Activated CD4-positive, alpha-beta T cell treated with anti-CD3 and anti-CD28 coated beads, Interleukin-2, amount 50 U/mL, for 1 hour (primary cell): ENCODE measurements at places on chromosomes 1 and 21.

DNA sequence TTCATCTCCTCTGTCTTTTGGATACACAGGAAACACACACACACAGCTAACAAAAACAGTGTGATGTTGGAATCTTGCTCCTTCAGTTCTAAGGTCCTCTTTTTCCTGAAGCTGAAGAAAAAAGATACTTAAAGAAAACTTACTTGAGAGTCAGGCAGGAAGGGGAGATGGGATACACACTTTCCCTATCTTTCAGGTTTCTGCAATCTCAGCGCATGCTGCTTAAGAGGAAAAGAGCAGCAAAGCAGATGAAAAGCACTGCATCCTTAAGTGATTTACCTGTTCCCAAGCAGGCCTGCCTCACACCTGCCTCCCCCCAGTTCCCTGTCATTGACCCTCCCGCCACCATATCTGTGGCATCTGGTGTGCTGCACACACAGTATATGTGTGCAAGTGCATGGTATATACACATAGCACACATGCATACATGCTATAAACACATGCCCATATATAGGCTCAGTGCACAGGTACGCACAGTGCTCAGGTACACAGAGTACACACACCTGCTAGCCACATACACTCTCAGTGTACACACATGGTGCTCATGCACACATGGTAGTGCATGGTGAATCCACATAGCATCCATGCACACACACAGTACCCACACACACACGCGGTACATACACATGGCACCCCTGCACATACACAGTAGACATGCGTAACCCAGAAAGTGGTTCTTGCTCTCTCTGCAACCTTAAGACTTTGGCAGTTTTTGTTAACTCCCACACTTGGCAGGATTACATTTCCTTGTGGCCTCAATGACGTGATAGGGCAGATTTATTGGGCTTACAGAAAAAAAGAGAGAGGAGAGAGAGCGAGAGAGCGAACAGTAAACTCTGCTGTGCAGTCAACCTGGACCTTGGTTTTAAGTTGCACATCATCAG is 166.9 kb downstream of the TOMM20 start:
- no peak for DNase-seq

GRCh38 chr1:58942759-58943191 is 158.9 kb upstream of the JUN start:
- no peak for DNase-seq

DNA sequence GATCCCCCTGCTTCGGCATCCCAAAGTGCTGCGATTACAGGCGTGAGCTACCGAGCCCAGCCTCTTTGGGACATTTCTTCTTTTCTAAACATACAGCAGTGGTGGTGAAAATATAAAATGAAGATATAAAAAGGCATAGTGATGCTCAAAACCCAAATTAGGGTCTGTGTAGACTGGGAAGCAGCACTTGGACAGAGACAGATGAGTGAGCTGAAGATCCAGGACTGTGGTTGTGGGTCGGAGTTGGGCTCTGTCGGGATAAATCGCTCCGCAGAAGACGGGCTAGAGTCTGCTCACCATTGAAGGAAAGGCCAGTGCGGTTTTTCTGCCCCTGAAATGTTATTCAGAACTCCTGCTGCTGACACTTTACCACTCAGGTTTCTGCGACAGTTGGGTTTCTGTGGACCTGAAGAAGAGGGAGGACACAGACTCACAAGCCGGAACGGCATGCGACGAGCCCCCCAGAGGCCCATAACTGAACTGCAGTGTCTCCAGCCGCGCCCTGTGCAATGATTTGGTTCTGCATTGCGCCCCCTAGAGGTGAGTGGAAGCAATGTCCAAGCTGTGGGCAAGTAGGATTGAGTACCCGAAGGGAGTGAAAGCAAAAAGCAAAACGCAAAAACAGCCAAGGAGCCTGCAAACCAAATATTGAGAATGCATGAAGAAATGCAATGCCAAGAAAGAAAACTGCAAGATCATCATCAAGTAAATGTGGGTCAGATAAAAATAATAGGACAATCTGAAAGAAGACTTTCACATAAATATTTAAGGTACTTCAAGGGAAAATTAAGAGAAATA is 66.6 kb downstream of the GABPA start:
- DNase-seq: peak; percentile 78

DNA sequence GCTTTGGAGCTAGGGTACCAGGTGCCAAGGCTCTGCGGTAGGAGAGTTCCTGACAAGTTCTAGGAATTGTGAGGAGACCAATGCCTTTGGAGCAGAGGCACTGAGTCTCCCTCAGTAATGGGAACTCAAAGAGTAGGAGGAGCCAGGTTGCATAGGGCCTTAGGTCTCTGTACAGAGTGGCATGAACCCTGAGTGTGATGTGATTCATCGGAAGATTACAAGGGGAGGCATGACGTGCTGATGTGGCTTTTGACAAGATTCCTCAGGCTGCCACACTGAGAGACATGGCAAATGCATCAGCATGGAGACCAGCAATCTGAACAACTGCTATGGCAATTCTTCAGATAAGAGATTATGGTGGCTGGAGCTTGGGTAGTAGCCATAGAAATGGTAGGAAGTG is 94.6 kb upstream of the SLC44A3 start:
- no peak for DNase-seq

DNA sequence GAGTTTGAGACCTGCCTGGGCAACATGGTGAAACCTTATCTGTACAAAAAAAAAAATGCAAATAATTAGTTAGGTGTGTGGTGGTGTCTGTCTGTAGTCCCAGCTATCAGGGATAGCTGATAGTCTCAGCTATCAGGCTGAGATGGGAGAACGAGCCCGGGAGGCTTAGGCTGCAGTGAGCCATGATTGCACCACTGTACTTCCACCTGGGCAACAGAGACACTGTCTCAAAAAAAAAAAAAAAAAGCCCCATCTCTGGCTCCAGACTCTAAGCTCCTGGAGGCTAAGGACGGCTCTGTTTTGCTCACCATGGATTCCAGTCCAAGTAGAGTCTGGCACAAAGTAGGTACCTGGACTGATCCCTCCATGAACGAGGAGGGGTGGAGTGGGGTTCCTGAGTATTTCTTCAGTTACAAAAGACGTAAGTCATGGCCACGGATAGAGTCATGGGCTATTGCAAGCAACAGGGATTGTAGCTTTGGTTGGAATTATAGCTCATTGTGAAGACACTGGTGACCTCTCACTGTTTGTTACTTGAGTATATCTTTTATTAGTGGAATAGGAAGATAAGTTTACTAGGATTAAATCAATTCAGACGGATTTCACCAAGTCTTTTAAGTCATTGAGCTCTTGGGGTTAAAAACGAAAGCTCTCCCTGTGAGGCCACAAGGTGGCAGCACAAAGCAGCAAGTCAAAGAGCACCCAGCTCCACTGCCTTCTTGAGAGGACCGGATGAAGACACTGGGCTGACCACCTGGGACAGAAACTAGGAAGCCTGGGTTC is 35.6 kb upstream of the TMEM61 start:
- DNase-seq: peak; percentile 59

- no peak for DNase-seq
These were observed 41.2 kb downstream of the BACE2 start for GRCh38 chr21:41209016-41209619.

DNA sequence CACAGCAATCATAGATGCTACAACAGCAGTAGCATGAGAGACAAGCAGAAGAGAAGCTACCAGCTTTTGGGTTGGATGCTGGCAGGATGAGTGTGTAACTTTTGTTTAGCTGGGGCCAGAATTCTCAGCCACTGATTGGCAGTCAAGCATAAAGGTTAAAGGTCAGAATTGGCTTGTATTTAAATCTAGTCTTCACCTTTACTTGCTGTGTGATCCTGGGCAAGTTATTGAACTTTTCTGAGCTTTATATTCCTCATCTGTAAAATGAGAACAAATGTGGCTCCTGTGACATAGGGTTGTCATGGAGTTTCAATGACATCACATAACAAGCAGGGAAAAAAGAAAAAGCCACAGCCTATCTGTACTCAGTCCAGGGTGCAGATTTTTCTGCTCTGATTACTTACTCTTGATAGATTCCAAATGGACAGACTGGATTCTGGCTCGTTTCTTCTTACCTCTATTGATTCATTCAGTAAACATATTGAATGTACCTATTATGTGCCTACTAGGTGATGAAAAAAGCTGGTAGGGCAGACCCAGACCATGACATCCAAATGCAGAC is 2.8 kb upstream of the AZIN2 start:
- no peak for DNase-seq

- no peak for DNase-seq
These were observed 156.4 kb upstream of the EDN2 start for GRCh38 chr1:41640756-41641474.

- no peak for DNase-seq
These were observed 322.8 kb downstream of the TGFB2 start for GRCh38 chr1:218667781-218668516.

DNA sequence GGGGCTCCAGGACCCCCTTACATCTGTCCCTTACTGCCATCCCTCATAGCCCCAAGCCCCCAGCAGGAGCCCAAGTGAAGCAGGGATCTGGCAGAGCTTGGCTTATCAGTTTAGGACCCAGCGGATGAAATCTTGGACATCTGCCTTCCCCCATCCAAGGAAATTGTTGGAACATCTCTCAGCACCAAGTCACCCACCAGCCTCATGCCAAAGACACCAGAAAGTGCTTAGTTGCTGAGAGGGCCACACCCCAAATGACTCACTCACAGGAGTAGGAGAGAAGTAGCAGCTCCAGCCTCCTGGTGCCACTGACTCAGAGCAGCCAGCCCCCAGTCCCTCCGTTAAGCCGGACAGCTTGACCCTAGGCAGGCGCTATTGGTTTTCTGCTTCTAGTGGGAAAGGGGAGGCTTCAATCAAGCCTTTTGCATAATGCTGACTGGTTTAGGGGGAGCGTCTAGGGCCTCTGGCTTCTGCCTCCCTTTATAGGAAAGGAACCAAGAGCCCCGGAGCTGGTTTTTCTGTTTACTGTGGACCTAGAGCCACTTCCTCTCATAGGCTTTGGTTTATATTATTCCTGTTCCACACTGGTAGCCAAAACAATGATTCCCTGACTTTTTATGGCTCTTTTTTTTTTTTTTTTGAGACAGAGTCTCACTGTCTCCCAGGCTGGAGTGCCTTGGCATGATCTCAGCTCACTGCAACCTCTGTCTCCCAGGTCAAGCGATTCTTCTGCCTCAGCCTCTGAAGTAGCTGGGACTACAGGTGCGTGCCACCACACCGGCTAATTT is 114.2 kb upstream of the IPO9 start:
- DNase-seq: no peak

- no peak for DNase-seq
These were observed 65.6 kb upstream of the ERRFI1 start for GRCh38 chr1:8091691-8092090.

- DNase-seq: no peak
These were observed 25.3 kb upstream of the RRP15 start for GRCh38 chr1:218259800-218260199.

DNA sequence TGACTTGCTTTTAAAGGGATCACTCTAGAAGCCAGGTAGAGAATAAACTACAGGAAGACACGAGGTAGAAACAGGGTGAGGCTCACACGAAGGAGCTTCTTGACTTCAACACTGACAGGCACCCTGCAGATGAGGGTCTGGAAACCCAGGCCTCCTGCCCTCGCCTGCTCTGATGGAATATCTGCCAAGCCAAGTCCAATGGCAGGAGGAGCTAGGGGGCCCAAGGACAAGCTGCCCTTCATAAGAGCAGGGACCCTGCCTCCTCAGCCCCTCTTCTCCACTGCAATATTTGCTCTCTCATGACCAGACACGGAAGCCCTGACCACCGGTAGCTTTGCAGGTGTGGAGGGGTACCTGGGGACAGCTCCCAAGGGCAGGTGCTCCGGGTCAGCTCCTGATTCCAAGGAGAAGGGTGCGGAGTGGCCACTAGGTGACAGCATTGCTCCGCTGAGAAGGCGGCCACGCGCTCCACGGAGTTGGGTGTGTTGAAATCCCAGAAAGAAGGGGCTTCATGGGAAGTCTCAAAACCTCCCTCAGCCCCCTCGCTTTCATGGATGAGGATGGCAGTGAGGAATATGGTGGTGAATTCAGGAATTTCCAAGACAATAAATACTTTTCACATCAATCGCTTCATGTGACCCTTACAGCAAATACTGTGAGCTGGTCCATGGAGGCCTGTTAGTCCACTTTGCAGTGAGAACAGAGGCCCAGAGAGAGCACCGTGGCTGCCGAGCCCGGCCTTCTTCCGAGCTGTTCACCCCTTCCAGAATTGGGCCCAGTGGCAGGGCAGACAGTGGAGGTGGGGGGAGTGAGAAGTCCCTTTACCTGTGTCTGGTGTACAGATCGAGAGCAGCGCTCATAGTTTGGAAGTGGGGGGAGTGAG is 33.2 kb upstream of the PAX7 start:
- peak; percentile 62 for DNase-seq

DNA sequence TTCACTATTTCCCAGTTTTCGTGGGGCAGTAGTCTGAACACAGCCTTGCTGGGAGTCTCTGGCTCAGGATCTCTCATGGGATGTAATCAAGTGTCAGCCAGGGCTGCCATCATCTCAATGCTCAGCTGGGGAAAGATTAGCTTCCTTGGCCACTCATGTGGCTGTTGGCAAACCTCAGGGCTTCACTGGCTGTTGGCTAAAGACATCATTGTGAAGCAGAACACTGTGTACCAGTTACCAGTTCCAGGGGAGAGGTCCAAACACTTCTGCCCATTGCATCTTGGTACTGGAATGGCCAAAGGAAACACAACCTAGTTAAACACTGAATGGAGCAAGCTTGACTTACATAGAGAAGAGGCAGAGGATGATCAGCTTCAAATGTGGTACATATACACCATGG is 33.7 kb downstream of the AADACL4 start:
- no peak for DNase-seq

DNA sequence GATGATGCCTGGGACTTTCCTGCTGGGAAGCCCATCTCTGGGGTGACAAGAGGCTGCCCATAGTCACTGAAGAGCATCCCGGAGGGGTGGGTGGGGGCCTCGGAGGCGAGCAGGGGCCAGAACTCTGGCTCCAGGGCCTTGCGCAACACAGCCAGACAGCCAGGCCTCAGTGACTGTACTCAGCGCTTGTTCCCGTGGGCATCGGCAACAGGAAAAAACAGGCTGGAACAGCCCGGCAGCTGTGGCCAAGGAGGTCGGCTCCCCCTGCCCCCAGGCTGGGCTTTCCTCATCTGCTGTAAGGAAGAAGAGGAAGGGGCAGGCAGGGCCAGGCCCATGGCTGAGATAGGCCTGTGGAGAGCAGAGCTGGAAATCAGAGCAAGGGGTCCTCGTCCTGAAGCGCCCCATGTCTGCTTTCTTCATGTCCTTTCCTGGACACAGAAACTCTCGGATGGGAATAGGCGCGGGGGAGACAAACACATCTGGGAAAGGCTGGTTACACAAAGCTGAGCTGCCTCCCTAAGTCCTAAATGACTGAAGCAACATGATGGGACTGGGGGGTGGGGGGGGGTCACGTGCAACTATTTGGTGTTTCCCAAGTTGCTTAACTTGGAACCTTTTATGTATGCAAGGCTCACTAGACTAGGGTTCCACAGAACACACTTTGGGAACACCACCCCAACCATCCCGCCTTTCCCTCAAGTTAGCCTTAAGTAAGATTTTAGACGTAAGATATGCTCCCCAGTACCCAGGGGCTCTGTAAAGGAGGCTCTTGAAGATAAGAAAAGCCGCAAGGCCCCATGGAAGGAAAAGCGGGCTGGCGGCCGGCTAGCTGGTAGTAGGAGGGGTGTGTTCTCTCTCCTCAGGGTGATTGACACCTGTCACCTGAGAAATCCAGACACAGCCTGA is 30.7 kb downstream of the HSPG2 start:
- no peak for DNase-seq

GRCh38 chr1:7938070-7938469 is 2.6 kb downstream of the TNFRSF9 start:
- DNase-seq: no peak
